SW480 (cell line): ENCODE measurements at places on chromosomes 3 and 15.
A peak's percentile ranks its signal among the peaks of the same experiment; 100 is the strongest.

- DNase-seq, result no peak
These were observed 33.9 kb downstream of the SMAD6 start for GRCh38 chr15:66735909-66736305.

- no peak for DNase-seq
These were observed 120.6 kb downstream of the TNIK start for GRCh38 chr3:171339598-171339997.

- no peak for DNase-seq
These were observed 7.1 kb downstream of the COPS2 start for GRCh38 chr15:49148298-49148697.

GRCh38 chr3:13620776-13621365, 71.9 kb downstream of the FBLN2 start:
- DNase-seq, result no peak

DNA sequence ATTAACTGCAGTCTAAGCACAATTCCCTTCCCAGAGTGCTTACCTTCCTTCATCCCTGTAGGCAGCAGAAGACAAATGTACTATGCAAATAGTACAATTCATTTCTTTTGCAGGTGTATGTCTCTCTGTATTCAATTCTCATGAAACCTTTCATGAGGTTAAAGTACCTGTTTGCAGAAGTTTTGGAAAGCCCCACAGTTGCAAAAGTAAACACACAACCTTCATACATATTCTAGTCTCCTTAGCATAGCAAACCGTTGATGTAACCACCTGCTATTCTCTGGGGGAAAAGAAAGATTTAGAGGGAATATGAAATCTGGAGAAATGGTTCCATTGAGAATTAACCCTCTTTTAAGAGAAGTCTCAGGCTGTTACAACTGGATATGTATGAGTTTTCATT, 200.3 kb upstream of the SUCLG2 start:
- DNase-seq, result no peak

GRCh38 chr3:122520861-122521260, 6.1 kb upstream of the KPNA1 start:
- DNase-seq, result no peak

GRCh38 chr3:160577556-160578195, 12.3 kb upstream of the KPNA4 start:
- DNase-seq, result peak; percentile 13

- no peak for DNase-seq
These were observed 4.3 kb downstream of the BMF start for GRCh38 chr15:40104296-40104864.

DNA sequence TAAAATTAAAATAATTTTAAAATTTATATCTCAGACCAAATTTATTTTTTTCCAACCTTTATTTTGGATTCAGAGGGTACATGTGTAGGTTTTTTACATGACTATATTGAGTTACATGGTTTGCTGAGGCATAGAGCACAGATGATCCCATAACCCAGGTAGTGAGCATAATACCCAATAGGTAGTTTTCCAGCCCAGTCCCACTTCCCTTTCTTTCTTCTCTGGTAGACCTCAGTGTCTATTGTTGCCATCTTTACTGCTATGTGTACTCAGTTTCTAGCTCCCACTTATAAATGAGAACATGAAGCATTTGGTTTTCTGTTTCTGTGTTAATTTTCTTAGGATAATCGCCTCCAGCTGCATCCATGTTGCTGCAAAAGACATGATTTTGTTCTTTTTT, 338.1 kb downstream of the EFHB start:
- DNase-seq, result no peak

DNA sequence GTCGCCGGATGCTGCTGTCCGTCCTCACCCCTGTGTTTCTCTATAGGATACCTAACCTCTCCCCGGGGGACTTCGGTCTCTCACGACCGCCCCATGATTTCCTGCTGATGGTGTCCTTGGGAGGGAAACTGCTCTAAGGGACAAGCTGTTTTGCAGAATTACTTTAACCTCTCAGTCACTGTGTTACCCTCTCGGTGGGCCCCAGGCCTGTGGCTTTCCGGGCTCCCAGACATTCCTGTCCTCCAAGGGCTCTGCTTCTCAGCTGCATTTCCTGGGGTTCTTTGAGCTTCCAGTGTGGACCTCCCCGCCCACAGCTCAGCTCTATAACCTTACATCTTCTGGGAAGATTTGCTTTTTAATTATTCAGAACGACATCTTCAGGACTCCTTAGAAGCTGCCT, 40.9 kb downstream of the CHST2 start:
- no peak for DNase-seq

GRCh38 chr3:139204728-139205127, 139.1 kb upstream of the MRPS22 start:
- no peak for DNase-seq

DNA sequence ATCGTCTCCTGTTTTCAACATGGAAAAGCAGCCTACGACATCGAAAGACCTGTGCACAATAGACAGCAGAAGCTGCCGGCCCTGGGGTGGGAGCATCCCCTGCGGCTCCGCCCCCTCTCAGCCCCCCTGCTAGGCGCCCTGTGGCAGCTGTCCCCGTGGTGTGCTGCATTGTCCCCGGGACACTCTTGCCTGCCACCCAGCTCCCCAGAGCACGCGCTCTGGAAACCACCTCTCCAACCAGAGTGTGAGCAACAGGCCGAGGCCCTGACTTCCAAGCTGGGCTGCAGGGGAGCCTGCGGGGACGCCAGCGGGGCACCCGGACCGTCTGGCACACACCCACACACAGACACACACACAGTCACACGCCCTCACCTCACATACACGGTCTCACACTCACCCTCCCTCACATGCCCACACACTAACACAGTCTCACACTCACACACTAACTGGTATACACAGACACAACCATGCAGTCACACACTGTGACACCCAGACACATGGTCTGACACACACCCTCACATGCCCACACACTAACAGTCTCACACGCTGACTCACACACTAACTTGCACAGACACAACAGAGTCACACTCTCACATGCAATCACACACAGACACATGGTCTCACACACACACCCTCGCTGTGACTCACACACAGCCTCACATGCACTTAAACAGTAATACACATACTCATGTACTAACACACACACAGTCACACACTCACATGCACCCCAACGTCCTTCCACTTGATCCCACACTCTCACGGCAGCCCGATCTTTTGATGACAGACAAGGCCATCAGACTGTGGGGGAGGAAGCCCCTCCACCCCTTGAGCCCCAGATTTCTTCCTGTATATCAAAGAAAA, 94.7 kb downstream of the OCA2 start:
- no peak for DNase-seq

GRCh38 chr3:25787689-25788088, 2.2 kb upstream of the OXSM start:
- DNase-seq, result no peak
